ENCODE measurements at places on chromosomes 1 and 21.

DNA sequence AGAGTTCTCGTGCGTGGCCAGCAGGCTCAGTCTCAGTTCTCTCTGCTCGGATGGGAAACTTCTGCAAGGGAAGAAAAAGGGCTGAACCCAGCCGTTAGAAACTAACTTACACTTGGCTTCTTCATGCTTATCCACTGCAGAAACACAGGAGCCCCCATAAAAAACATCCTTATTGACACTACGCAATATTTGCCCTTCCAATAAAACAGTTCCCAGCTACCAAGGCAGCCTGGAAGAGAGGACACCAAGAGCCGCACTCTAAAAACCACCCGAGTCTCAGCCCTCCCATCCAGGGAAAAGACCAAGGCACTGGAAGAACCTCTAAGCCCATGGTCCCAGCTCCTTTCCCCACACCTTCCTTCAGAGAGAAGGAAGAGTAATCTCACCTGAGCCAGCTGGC, 61.1 kb downstream of the SSBP3 start:
- DNase-seq, result no peak

DNA sequence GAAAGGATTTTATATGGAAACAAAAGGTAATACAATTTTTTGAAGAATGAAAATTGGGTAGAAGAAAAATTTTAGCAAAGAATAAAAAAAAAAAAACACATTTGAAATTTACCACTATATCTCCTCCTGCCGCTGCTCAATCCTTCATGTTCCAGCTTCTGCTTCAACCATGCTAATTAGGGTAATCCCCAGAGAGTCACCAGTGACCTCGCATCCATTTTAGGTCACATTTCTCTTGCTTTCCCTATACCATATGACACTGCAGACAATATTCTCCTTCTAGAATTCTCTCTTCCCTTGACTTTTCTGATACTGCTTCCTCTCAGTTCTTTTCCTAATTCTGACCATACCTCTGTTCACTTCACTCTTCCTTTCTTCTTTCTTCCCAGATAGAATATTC, 237.1 kb downstream of the USH2A start:
- no peak for DNase-seq

- DNase-seq, result no peak
Observed at GRCh38 chr1:25462732-25463131, 32.0 kb downstream of the MACO1 start.

DNA sequence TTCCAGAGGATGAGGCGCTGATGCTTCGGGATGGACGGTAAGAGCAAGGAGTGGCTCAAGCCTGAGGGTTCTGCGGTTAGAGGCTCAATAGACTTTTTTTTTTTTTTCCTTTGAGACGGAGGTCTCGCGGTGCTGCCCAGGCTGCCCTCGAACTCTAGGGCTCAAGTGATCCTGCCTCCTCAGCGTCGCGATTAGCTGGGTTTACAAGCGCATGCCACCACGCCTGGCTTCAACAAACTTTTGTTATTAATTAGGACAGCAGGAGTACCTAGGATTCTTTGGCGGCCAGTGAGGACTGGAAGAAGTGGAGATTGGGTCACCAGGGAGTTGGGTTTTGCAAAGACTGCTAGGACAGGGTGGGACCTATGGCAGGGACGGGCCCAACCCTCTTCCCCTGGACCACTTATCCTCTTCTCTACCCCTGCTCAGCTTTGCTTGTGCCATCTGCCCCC, 587 bp downstream of the SCNM1 start:
- peak; percentile 43 for DNase-seq

DNA sequence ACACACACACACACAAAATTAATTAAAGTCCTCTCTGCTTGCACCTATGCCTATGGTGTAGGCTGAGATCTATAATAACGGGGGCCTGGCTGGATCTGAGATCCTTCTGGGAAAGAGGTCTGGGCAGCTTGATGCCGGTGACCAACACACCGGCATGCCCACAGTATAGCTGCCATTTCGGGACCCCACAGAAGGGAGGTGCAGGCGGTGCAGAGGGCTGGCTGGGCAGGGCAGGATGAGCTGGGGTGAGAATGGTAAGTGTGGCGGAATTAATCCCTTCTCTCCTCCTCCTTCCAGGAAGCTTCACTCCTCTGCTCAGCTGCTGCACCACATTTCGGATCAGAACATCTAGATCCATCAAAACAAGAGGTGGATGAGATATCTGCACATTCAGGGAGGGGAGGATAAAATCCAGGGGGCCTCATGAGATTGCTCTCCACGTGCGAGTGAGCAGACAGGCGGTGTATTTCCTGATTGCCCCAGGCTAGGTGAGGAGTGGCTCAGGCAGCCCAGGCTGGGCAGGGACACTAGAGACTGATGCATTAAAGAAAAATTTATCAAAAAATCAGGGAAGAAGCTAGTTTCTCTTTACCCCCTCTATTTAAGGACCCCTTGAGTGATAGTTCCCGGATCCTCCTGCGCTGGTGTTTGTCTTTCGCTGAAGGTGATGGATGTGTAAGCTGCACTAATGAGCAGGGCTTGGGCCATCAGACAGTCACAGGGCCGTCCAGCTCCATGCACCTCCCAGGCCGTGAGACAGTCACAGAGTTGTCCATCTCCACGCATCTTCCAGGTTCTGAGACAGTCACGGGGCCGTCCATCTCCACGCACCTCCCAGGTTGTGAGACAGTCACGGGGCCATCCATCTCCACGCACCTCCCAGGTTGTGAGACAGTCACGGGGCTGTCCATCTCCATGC, 449.9 kb downstream of the PTPRU start:
- no peak for DNase-seq

- no peak for DNase-seq
Observed at GRCh38 chr1:174274452-174274851, 115.1 kb downstream of the RABGAP1L start.

GRCh38 chr1:172324761-172325160, 95.7 kb upstream of the C1orf105 start:
- no peak for DNase-seq

DNA sequence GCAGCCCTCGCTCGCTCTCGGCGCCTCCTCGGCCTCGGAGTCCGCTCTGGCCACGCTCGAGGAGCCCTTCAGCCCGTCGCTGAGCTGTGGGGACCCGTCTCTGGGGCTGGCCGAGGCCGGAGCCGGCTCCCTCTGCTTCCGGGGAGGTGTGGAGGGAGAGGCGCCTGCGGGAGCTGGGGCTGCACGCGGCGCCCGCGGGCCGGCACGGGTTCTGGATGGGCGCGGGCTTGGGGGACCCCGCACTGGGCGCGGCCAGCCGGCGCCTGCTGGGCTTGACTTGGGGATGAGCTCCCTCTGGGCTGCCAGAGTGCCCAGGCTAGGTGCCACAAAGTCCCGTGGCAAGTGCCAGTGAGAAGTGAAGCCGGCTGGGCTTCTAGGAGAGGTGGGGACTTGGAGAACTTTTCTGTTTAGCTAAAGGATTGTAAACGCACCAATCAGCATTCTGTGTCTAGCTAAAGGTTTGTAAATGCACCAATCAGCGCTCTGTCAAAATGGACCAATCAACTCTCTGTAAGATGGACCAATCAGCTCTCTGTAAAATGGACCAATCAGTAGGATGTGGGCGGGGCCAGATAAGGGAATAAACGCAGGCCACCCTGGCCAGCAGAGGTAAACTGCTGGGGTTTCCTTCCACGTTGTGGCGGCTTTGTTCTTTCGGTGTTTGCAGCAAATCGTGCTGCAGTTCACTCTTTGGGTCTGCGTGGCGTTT, 20.2 kb downstream of the EXOC8 start:
- no peak for DNase-seq

- no peak for DNase-seq
Observed at GRCh38 chr1:94686882-94687281, 133.3 kb upstream of the SLC44A3 start.

DNA sequence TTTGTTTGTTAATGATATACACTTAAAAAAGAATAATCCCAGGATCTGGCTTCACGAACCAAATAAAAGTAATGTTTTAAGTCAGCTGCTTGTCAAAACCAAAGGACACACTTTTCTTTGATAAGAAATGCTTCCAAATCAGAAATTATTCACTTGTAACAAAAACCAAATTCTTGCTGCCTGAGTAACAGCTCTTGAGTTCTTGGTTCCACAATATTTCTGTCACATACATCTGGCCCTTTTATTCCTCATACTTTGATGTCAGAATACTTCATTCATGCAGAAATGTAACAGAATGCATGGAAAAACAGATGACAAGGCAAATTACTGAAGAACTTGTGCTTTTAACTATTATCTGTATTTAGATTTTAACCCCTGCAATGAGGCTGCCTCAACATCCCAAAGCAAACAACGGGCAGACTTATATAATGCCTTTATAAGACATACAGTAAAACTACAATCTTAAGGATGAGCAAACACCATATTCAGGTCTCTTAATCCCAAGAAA, 1.5 kb downstream of the VAMP4 start:
- no peak for DNase-seq

- DNase-seq, result no peak
Observed at GRCh38 chr1:7009741-7010525, 224.7 kb downstream of the CAMTA1 start.

DNA sequence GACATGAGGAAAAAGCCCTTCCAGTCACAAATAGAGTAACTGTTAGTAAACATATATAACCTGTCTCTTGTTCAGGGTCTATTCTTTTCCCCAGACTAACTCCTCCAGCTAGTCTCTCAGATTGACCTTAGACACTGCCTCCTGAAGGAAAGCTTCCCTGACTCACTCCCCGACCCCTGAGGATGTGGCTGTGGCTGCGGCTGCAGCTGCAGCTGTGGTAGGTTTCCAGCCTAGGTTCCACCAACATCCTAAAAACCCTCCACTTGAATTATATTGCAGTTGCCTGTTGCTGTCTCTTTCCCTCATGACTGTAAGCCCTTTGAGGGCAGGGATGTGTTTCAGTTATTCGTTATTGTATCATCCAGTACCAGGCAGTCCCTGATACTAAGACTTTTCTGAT, 132.9 kb upstream of the C1orf21 start:
- no peak for DNase-seq

DNA sequence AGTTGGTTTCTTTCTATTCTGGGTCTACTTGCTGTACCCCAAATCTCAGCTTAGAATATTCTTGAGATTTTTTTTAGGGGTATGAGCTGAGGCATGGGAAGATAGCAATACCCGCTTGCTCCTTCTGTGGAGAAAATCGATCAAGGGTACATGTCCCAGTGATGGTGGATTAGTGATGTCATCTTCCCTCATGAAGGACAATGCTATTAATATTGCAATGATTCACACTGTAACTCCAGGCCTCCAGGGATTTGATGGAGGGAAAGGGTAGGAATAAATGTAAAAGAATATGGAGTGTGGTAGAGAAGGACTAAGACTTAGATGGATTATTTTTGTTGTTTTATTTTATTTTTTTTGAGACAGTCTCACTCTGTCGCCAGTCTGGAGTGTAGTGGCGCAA, 47.4 kb downstream of the XCL1 start:
- DNase-seq, result no peak

- DNase-seq, result no peak
Observed at GRCh38 chr1:222314839-222315238, 233.1 kb downstream of the HHIPL2 start.

- no peak for DNase-seq
Observed at GRCh38 chr1:86504137-86504479, 35.4 kb downstream of the CLCA1 start.

GRCh38 chr1:230540421-230541155, 101.7 kb upstream of the COG2 start:
- DNase-seq, result no peak

DNA sequence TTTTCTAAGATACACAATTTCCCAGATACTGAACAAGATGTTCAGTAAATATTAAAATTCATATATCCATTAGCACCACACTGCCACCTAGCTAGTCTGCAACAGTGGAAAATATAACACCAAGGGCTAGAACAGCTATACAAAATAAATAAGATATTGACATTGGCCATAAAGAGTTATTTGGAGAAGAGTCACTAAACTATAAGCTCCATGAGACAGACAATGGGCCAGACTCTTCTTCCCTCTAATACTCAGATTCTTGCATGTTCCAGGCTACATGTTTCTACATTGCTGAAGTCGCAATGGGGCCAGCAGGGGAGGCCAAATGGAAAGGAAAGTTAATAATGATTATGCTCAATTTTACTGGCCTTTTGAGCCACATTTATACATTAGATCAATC, 21.5 kb downstream of the SPATA6 start:
- no peak for DNase-seq

- DNase-seq, result no peak
Observed at GRCh38 chr1:207186503-207186902, 82.5 kb downstream of the C4BPA start.

- no peak for DNase-seq
Observed at GRCh38 chr21:27257908-27258556, 291.1 kb upstream of the ADAMTS5 start.

GRCh38 chr1:202153284-202153683, 7.1 kb downstream of the PTPN7 start:
- no peak for DNase-seq

- DNase-seq, result no peak
Observed at GRCh38 chr1:206882555-206882954, 14.7 kb upstream of the IL24 start.

GRCh38 chr1:44553127-44553758, 121.0 kb downstream of the TMEM53 start:
- DNase-seq, result no peak

Data from kidney (tissue), 22 donors.